ENCODE measurements at places on chromosomes 13 and 19.

- no peak for DNase-seq
Measured at GRCh38 chr13:35028338-35028867, 86.3 kb downstream of the NBEA start.

DNA sequence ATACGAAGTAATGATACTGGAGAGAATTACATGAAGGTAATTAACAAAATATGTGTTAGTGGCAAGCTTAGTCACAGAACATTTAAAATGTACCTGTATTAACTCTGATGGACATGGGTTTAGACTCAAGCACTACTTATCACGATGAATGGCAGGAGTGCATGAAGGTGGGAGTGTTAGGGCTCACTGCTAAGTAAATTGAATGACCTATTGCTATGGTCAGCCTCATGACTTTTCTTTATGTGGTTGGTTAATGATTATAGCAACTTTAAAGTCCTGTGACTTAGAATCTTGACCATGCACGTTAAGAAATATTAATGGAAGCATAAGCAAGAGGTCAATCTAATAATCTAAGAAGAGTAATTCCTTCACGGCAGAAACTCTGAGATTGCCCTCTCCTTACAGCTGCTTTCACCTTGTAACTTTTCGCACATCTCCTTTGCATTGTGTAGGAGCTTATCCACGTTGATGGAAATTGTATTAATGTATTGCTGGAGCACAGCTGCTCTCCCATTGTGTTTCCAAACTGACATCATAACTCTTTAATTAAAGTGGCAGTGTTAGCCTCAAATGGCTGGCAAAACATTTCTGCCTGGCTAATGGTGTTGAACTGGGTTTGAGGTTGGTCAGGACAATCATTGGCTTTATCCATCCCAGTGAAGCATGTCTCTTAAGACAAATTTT lies 114.5 kb downstream of the RXFP2 start:
- no peak for DNase-seq

DNA sequence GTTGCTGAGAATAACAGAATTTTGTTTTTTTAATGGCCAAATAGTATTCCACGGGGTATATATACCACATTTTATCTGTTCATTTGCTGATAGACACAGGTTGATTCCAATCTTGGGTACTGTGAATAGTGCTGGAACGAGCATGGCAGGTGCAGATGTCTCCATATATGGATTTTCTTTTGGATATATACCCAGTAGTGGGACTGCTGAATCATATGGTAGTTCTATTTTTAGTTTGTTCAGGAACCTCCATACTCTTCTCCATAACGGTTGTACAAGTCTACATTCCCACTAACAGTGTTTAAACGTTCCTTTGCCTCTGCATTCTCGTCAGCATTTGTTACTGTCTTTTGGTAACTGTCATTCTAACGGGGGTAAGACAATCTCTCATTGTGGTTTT lies 17.3 kb downstream of the ANKRD10 start:
- DNase-seq, result no peak

GRCh38 chr19:12064590-12065538 lies at the start of gene ZNF844:
Gene ZNF844, plus strand, starts transcription at chr19:12064731. Its CDS starts 143 bp downstream, at chr19:12064874.
- peak; percentile 95 for DNase-seq

DNA sequence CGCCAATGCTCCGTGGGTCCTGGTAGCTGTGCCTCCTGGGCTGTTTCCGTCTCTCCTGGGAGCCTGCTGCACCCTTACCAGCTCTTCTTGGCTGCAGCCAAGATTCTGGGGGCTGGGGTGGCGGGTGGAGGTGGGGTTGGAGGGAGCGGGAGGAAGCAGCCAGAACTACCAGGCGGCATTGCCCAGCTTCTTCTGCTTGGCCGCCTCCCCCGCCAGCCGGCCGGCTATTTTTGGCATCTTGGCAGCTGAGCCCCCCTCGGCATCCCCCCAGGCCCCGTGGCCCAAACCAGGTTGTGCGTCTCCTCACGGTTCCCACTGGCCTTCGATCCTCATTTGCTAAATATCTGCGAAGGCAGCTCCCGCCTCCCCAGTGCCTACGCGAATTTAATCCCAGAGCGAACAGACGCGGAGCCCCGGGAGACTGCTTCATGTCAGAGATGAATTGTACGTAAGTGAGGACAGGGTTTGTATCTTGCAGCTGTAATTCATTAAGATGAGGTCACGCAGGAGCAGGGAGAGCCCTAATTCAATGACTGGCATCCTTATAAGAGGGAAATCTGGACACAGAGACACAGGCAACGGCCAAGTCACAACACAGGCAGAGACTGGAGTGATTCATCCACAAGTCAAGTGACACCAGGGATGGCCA lies 12.8 kb upstream of the PEAK3 start:
- DNase-seq, result peak; percentile 86

- DNase-seq, result no peak
Measured at GRCh38 chr13:113472355-113473025, 18.0 kb downstream of the DCUN1D2 start.

DNA sequence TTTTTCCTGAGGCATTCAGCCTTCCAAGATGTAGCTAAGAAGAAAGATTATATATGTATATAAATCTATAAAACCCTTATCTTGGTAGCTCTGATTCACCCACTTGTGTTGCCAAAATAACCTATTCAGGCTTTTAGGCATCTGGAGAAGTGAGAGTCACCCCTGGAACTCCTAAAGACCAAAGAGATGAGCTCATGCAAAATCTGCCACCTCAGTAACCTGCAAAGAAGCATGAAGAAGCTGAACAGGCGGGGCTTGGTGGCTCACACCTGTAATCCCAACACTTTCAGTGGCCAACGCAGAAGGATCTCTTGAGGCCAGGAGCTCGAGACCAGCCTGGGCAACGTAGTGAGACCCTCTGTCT lies 393.7 kb downstream of the FOXO1 start:
- DNase-seq, result peak; percentile 56

DNA sequence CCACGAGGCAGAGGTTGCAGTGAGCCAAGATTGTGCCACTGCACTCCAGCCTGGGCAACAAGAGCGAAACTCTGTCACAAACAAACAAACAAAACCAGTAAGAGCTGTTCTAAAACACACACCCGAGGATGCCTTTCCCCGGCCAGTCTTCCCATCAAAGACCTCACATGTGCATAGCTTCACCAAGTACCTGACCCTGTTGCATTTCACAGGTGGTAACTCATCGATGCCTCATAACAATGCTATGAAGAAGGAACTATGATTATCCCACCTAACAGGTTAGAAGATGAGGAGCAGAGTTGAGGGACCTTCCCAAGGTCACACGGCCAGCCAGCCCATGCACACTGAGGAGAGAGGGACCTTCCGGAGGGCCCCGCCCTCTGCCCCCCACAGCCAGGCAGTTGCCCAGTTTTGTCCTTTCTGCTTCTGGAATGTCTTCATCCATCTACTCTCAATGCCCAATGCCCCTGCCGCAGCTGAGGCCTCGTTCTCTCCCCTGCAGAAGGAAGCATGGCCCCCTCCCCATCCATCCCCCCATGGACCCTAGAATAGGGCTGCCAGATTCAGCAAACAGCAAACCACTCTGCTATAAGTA lies 16.8 kb upstream of the LENG8 start:
- DNase-seq, result no peak

- no peak for DNase-seq
Measured at GRCh38 chr13:91894316-91894715, 495.9 kb downstream of the GPC5 start.

GRCh38 chr13:110425444-110425780 lies 118.3 kb downstream of the COL4A2 start:
- no peak for DNase-seq

DNA sequence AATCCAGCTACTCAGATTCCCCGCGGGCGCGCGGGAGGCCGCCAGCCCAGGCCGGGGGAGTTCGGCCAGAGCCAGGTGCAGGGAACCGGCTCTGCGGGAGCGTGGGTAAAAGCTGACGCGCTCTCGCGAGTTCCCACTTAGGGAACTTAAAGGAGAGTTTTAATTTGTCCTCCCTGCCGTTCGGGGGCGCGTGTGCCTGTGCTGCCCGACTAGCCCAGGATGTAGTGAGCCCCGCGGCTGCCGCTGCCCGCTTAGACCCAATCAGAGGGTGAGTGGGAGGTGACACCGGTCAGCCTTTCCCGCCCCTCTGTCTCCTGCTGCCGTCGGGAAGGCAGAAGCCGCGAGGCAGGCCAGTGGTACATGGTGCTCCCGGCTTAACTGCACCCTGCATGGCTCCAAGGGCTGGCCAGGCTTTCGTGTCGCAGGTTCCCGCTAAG lies 36.0 kb upstream of the NEK3 start:
- peak; percentile 75 for DNase-seq

DNA sequence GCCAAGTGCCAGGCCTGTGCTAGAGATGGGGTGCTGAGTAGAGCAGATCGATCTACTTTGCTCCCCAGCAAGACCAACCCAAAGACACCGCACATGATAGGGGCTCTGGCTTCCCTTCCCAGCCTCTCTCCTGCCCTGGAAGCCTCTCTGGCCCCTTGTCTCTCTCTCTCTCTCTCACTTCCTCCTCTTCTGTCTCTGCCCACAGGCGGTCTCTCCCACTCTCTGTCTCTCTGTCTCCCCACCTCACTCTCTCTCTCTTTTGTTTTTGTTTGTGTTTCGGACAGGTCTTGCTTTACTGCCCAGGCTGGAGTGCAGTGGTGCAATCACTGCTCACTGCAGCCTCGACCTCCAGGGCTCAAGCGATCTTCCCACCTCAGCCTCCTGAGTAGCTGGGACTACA lies 1.3 kb downstream of the SELENOV start:
- DNase-seq, result no peak

GRCh38 chr13:113550453-113550852 lies 34.1 kb upstream of the TFDP1 start:
- DNase-seq, result no peak

DNA sequence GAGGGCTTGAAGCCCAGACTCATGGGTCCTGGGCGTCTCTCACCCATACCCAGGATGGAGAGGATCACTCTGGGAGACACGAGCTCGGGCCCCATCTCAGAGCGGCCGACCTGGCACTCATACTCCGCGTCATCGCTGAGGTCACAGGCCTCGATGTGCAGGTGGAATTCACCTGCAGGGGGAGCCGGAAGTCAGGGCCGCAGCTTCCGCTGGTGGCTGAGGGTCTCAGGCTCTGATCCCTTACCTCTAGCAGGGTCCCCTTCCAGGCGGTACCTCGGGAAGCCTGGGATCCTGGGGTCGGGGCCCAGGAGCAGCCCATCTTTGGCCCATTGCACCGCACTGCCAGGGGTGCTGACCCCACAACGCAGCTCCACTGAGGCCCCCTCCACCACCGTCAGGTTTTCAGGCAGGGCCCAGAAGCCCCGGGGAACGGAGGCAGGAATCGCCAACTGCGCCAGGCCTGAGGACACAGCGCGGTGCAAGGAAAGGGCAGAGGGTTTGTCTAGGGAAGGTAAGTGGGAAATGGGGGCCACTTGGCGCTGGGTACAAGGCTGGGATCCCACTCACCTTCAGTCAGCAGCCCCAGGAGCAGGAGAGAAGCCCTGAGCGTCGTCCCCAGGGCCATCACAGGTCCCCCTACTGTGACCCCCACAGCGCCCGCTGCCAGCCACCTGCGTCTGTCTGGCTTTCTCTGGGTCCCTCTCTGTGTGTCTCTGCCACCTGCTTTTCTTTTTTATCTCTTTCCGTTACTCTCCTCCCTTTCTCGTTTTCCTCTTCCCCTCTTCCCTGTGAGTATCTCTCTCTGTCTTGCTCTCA lies 883 bp downstream of the NPHS1 start:
- DNase-seq, result no peak

DNA sequence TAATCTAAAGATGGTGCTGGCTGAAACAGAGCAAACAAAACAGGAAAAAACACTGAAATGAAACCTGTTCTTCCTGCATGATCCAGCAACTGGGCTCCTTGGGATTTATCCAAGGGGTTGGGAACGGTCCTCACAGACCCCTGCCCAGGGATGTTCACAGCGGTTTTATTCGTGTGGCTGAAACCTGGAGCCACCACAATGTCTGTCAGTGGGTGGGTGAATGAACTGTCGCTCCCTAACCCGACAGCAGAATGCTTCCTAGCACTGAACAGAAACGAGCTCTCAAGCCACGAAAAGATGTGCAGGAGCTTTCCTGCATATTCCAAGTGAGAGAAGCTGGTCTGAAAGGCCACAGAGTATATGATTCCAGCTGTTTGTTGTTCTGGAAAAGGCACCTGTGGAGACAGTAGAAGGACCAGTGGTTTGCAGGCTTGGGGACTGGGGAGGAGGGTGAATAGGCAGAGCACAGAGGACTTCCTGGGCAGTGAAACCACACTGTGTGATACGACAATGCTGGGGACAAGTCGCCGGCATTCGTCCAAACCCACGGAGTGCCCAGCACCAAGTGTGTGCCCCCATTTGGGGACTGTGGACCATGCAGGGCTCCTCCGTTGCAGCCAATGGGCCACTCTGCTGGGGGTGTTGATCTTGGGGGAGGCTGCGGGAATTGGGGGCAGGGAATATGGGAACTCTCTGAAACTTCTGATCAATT lies 73.9 kb downstream of the TEX29 start:
- DNase-seq, result no peak

- DNase-seq, result no peak
Measured at GRCh38 chr19:50309396-50310125, 19.6 kb downstream of the KCNC3 start.

DNA sequence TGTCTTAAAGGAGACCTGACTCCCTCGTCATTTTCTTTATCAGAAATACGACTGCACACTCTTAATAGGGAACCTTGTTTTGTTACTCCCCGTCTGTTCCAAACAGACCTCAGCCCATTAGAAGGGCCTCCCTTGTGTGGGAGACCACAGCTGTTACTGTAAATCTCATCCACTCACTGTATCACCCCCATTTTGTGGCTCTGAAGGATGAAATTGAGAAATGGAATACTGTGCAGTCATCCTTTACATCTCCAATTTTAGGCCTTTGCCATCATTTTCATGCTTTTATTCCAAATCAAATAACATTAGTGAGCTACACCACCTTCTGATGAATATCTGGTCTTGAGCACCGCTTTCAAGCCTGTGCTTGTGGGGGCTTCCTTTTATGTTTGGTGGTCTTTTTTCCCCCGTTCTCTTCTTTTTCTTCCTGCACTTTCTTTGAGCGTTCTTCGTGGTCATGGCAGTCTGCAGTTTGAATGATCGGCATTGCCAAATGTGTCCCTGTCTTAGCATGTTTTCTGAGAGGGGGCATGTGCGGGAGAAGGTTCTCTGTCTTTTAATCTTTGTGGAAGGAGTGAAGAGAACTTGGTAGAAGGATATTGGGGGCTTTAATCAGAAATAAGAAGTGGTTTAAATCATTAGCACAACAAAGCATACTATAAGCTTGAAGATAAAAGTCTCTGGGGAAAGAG lies 65.8 kb downstream of the GGACT start:
- DNase-seq, result no peak

GRCh38 chr13:52104624-52105023 lies 24.2 kb downstream of the NEK5 start:
- peak; percentile 7 for DNase-seq

DNA sequence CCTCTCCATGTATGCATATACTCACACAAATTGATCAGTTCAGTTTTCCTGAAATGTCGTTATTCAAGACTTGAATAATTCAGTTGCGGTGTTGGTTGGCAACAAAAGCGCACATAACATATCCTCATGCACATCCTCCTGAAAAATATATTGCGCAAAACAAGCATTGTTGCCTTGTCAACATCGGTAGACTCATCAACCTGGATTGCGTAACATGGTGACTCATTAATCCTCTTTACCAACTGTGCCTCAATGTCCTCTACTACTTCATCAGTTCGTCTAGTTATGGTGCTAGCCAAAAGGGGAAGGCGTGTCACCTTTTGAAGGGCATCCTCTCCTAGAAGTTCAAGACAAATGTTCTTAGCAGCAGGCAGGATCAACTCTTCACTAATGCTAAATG lies 357.7 kb downstream of the LMO7 start:
- DNase-seq, result no peak

GRCh38 chr19:18251587-18252369 lies 22.5 kb downstream of the IQCN start:
- peak; percentile 78 for DNase-seq
